ENCODE measurements at places on chromosomes 6 and 20.

GRCh38 chr6:11035616-11036350 is 8.3 kb downstream of the ELOVL2 start:
- DNase-seq, result no peak

DNA sequence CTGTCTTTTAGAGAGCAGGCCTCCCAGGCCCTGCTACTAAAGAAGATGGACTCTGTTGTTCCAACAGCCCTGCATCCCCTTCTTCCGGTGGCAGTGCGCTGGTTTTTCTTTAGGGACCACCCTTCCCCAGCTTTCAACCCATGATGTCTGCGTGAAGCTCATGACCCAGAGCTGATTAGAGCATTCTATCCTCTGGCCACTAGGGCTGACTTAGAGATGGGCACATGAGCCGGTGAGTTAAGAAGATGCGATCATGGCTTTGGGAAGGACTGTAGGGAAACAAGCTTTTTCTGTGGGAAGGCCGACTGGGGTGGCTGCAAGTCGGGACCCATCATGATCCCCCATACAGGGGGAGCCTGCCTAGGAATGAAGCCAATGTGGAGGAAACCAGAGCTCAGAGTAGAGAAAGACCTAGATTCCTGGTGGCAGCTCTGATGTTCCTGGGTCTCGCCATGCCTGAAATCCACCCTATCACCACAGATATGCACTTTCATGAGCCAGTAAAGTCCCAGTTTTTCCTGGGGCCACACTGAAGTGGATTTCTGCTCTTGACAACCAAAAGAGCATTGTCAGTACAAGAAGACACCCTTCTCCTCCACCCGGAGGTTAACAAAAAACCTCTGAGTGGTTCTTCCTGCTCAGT is 29.1 kb upstream of the STX16 start:
- DNase-seq, result no peak

- no peak for DNase-seq
Observed at GRCh38 chr6:18415671-18416340, 28.7 kb downstream of the RNF144B start.

DNA sequence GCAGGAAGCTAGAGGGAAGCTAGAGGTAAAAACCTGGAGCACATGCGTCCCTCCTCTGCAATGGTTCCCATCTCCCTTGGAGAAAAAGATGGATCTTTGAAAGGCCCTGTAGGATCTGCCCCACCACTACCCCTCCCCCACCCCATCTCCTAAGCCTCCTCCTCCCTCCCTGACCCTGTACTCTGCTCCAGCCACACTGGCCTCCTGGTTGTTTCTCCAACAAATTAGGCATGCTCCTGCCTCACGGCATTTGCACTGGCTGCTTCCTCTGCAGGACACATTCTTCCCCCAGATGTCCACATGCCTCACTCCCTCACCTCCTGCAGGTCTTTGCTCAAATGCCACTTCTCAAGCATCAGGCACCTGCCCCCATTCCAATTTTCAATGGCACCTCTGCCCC is 45.5 kb downstream of the UBE2V1 start:
- DNase-seq, result no peak

DNA sequence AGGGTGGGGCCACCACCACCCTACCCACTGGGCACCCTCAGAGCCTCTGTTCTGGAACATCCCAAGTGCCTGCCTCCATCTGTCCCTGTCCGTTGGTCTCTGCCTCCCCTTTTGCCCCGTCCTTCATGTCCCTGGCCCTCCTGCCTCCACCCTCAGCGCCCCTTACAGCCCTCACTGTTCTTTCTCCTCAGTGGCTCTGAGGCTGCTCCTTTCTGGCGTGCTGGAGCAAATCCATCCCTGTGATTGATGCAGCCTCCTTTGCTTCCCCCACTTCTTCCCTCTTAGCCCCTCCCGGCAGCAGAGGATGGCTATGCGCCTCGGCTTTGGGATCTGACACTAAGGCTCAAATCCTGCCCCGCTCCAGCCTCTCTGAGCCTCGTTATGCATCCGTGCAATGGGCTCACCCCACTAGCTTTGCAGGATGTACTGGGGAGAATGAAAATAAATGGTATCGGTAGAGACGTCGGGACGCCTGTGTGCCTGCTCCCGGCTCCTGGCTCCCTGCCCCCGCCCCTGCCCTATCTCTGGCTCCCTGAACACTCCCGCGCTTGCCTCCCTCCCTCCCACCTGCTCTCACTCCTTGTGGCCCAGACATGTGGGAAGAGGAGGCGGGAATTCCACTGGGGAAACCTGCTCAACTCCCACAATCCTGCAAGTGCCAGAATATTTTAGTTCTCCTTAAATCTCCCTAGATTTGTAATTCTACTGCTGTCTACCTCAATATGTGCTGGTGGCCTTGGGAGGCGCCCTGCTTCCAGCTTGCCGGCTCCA is 13.1 kb downstream of the VSTM2L start:
- DNase-seq, result no peak

DNA sequence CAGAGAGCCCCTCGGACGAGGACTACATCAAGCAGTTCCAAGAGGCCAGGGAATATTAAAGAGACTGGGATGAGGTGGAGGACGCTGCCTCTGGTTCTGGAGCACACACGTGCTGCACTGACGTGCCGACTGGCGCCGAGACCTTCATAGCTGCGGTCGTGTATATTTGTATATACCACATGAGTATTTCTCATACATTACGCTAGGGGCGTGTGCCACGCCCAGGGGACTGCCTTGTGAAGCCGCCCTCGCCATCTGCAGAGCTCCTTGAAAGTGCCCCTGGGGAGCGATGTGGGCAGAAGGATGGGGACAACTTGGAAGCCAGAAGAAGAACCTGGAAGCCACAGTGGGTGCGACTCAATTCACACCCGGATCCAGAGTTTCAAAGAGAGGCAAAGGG is 78.3 kb downstream of the ISM1 start:
- DNase-seq, result no peak

- no peak for DNase-seq
Observed at GRCh38 chr20:3430376-3431069, 23.1 kb upstream of the DNAAF9 start.

All from CD4-positive, alpha-beta memory T cell (primary cell).